Mesenteric fat pad (tissue), 1 donor: ENCODE measurements at places on chromosomes 3 and 15. TPM values are rescaled to one million over a fixed set of nuclear protein-coding genes. Genes with fewer than 3 reads are reported as not detected.

FETUB gene
- total RNA-seq, result not detected

- no peak for DNase-seq
These were observed 51.2 kb downstream of the LRTM1 start for GRCh38 chr3:54876694-54877093.

DNA sequence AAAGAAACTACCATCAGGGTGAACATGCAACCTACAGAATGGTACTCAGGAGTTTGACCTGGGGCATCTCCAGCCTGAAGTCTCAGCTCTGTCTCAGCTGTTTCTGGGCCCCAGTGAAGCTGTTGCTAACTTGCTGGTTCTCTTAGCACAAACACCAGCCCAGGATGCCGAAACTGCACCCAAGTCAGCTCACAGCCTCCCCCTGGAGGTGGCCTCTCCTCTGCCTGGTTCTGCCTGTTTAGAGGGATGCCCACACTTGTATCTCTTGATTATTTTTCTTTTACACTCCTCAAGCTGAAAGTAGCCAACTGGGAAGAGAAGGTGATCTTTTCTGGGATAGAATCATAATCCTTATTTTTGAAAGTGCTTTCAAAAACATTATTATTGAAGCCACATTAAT is 289.0 kb upstream of the RASGRP1 start:
- no peak for DNase-seq

DNA sequence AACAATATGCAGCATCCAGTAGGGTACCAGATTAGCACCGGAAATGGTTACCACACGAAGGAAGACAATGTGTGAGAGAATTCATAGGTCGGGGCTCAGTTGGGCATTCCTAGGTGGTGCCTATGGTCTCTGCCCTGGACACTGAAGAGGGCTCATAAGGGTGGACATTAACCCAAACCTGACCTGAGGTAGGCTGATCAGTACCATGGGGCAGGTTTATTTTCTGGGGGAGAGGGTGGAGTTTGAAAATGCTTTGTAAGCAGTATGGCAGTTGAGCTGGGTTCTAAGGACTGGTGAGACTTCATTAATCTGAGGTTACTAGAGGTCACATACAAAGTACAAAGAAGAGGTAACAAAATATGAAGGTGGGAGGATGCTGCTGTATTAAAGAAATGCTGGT is 68.4 kb downstream of the RPL22L1 start:
- no peak for DNase-seq

DNA sequence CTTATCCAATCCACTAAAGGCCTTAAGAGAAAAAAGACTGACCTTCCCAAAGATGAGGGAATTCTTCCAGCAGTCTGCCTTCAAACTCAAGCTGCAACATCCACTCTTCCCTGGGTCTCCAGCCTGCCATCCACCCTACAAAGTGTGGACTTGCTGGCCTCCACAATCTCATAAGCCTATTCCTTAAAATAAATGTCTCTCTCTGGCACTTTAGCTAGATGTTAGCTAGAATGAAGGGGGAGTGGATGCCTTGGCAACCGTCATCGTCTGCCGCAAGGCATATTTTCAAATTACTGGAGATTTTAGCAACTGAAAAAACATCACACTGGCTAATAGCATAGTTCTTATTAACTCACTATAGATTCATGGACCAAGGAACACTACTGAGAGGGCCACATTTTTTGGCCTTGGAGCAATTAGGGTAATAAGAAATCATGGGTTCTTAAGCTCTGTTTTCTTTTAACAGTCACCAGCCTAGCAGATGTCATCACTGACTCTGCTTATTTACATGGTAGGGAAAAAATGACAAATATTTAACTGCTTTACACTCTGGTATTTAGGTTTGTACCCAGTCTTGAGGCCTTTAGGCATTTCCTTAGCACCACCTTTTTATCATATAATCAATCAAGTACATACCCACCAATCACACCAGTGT is 245.3 kb downstream of the MYRIP start:
- no peak for DNase-seq

UBR1 gene
- total RNA-seq, result 40.2 TPM

DNA sequence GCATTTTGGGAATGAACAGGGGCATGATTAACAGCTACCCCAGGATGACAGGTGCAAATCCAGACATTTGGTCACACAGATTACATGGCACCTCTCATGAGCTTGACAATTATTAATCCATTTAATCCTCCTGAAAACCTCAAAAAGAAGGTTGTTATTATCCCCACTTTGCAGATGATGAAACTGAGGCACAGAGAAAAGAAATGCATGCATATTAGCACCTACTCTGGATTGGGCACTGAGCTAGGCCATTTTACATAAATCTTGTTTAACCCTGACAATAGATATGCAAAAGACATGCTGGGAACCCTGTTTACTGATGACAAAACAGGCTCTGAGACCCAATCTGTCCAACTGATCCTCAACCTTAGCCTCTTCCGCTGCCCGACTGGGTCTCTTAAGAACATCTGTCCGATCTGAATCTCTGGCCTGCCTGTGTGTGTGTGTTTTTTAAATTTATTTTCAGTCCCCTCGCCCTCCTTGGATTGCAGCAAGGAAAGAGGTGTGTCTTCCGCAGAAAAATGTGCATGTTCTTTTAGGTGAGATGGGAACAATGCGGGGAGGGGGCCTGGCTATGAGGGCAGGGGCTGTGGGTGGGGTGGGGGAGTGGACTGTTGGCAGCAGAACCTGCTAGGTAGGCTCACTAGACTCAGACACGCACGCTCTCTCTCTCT is 162.5 kb downstream of the WNT7A start:
- DNase-seq, result no peak

DNA sequence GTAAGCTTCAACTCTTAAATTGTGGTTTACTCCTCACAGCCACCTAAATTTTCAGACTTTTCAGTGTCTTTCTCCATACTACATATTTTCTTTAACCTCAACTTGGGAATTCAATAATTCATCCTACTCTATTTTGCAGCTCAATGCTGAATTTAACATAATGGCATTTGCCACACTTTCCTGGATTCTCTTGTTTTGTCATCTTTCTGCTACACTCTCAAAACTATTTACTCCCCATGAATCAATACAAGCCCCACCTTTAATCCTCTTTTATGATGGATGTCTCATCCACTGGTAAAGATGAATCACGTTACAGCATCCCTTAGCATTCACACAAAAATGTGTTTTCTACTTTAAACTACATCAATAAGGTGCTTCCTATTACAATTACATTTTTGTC is 19.6 kb upstream of the CHMP2B start:
- no peak for DNase-seq

- no peak for DNase-seq
These were observed 330.8 kb upstream of the AGTR1 start for GRCh38 chr3:148366743-148367410.

IL12A gene
- total RNA-seq, result 0.29 TPM

LRRIQ4 gene
- not detected for total RNA-seq

ACSBG1 gene
- total RNA-seq, result not detected

GRCh38 chr15:64461721-64462162 is 1.4 kb downstream of the ZNF609 start:
- DNase-seq, result no peak

DNA sequence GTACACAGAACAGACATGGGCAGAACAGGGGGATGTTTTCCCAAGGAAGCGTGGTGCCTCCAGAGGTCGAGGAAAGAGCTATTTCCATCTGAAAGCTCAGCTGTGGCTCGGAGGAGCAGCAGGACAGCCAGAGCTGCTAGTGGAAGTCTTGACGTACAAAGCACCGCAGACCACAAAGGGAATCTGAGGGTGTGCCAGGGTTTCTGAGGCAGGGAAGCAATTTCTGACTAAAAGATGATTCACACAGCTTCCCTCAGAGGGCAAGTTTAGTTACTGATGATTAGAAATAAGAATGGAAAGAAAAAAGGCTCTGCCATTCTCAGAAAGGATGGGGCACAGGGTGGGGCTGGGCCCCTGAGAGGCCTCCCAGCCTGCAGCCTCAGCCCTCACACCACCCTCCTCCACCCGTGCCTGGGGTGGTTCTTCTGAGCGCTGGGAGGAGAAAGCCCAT is 45.8 kb upstream of the SEC13 start:
- DNase-seq, result no peak

- no peak for DNase-seq
These were observed 24.8 kb upstream of the RIOX2 start for GRCh38 chr3:97996988-97997387.

GRCh38 chr15:60583946-60584345 is 105.0 kb upstream of the ICE2 start:
- no peak for DNase-seq

CDCP1 gene
- total RNA-seq, result 4.8 TPM

DNA sequence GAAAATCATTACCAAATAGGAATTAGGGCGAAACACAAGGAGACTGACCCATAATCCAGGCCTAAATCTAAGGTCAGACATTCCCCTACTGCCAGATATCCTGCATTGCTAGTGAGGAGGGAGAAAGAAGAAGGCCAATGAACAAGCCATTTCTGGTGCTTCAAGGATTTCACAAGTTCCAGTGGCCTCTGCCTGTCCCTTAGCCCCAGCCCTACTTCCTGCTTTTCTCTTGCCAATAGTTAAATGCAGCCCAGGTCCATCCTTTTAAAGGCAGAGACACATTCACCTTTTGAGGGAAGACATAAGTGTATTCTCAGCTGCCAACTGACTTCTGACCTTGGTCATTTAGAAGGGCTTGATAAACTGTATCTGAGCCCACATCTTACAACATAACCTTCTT is 135.8 kb downstream of the ZNF621 start:
- no peak for DNase-seq

DNA sequence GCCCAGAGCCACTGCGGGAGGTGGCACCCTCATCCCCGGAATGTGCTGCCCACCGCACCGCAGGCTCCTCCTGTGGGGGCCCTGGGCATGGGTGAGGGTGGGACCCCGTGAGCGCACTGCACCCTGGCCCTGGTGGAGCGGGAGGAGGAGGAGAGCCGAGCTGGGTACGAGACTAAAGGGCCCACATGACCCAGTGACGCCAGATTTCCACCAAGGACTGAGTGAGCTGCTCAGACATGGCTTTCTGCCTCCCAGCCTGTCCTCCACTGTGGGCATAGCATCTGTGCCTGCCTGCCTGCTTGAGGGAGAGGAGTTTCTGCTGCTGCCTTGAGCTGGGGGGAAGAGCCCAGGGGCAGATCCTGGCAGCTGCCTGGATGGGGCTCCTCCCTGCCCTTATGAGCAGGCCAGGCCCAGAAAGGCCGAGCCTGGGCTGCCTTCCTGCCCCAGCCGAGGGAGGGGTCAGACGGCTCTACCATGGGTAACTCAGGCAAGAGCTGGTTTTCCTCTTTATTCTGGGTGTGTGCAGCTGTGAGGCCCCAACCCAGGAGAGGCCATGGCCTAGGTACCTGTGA is 88.4 kb downstream of the VGLL4 start:
- no peak for DNase-seq

DNA sequence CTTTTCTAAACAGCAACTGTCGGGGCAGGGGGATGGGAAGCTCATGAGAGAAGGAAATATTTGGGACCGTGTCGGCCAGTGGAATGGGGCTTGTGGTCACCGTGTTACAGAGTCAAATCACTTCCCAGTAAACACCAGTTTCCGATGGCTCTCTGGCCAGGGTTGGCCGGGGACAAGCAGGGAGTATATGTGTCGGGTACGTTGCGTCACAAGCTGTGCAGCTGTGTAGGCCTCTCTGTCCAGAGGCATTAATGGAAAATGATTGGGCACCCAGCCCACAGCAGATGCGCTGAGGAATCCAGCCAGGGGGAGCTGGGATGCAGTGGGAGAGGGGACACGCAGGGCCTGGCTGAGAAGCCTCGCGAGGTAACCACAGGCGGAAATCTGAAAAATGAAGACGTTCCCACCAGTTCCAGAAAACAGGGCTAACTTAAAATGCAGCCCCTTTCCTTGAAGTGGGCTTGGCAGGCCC is 15.8 kb upstream of the ALDH1A3 start:
- peak; percentile 88 for DNase-seq
